ENCODE measurements at places on chromosomes 7 and 10.

- DNase-seq: no peak
These were observed 91.8 kb downstream of the ARHGAP12 start for GRCh38 chr10:31836569-31837406.

GRCh38 chr10:124946945-124947344, 5.0 kb downstream of the ZRANB1 start:
- no peak for DNase-seq

GRCh38 chr7:47991741-47992311, 12.4 kb upstream of the HUS1 start:
- peak; percentile 69 for DNase-seq

- DNase-seq: no peak
These were observed 45.4 kb downstream of the VIM start for GRCh38 chr10:17273403-17273802.

DNA sequence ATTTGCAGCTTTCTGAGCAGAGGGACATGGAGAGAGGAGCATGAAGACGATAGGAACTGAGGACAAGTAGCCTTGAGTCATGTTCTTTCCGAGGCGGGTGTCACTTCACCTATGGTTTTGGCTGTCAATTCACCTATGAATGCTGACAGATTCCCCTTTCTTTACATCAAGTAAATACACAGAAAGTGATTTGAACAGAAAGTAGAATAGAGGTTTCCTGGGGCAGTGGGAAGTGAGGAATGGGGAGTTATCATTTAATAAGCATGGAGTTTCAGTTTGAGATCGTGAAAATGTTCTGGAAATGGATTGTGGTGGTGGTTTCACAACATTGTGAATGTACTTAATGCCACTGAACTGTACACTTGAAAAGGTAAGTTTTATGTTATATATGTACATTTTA, 138.4 kb upstream of the MDFIC start:
- DNase-seq: no peak

GRCh38 chr10:60798031-60798430, 19.8 kb downstream of the CDK1 start:
- DNase-seq: no peak

- no peak for DNase-seq
These were observed 343.7 kb upstream of the SEMA3A start for GRCh38 chr7:84538268-84538667.

- DNase-seq: no peak
These were observed 115.5 kb upstream of the DKK1 start for GRCh38 chr10:52198540-52198939.

DNA sequence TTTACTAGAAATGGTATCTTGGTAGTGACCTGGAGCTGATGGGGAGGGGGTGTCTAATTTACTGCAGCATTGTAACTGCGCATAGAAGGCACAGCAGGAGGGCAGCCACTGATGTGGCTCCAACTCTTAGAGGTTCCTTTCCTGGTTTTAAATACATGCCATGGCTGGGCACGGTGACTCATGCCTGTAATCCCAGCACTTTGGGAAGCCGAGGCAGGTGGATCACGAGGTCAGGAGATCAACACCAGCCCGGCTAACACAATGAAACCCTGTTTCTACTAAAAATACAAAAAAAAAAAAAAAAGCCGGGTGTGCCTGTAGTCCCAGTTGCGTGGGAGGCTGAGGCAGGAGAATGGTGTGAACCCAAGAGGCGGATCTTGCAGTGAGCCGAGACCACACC, 19.2 kb upstream of the SEC61G start:
- DNase-seq: no peak

DNA sequence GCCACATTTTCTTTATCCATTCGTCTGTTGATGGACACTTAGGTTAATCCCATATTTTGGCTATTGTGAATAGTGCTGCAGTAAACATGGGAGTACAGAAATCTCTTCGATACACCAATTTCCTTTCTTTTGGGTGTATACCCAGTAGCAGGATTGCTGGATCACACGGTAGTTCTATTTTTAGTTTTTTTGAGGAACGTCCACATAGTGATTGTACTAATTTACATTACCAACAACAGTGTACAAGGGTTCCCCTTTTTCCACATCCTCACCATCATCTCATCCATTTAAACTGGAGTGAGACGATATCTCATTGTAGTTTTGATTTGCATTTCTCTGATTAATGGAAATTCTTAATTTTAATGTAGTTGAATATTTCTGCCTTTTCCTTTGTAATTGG, 19.3 kb downstream of the VKORC1L1 start:
- no peak for DNase-seq

- DNase-seq: no peak
These were observed 712.4 kb downstream of the GATA3 start for GRCh38 chr10:8766899-8767298.

- DNase-seq: no peak
These were observed 63.8 kb downstream of the BPGM start for GRCh38 chr7:134710511-134710853.

GRCh38 chr7:48035967-48036478, 680 bp downstream of the C7orf57 start:
- no peak for DNase-seq

GRCh38 chr10:129035052-129035827, 431.8 kb upstream of the MGMT start:
- DNase-seq: no peak

DNA sequence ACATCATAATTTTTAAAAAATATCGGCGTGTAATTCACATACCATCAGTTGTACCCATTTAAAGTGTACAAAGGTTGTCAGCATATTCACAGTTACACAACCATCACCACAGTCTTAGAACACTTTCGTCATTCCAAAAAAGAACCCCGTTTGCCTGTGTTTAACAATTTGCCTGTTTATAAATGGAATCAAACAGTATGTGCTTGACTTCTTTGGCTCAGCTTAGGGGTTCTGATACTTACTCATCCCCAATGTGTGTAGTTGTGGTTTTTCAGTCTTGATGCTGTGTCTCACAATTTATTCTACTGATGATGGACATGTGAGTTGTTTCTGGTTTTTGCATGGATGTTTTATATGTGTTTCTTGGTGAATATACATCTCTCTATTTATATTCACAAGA, 50.0 kb downstream of the PRPF18 start:
- no peak for DNase-seq

GRCh38 chr10:21528236-21529031, 3.0 kb upstream of the SKIDA1 start:
- no peak for DNase-seq

DNA sequence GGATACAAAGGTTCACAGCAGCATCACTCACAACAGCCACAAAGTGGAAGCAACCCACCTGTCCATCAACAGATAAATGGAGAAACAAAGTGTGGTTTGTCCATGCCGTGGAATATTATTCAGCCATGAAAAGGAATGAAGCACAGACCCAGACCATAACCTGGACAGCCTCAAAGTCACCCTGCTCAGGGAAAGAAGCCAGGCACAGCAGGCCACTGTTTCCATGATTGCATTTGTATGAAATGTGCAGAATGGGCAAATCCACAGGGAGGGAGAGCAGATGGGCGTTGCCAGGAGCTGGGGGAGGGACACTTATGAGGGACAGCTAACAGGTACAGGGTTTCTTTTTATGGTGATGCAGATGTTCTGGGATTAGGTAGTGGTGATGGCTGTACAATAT, 30.3 kb downstream of the FOXL3 start:
- DNase-seq: no peak

GRCh38 chr10:27134371-27134770, 19.8 kb downstream of the YME1L1 start:
- no peak for DNase-seq

DNA sequence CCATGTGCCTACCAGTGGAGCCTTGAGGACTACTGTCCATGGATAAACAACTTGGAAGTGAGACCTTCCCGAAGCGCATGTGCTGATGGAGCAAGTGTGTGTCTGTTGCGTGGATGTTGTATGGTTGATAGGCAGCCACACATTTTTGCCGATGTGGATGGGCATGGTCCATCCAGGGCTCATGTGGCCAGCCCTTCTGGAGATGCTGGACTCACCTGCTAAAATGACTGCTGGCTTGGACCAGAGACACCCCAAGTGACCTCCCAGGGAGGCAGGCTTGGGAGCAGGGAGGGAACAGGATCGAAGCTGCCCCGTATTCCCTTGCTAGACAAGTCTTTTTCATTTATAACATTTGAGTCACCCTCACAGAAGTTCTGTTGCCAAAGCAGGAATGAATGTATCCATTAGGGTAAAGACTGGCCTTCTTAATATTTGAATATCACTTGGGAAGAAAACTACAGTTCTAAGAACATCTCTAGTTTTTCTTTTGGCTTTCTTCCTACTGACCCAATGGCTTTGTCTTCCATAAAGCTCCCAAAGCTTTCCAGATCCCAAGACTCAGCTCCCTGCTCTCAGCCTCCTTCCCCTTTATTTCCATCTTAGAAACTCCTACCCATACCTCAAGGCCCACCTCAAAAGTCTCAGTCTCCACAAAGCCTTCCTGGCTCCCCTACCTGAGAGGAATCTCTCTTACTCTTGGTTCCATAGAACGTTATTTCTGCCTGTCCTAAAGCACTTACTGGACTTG, 3.0 kb downstream of the PTPRE start:
- DNase-seq: no peak

DNA sequence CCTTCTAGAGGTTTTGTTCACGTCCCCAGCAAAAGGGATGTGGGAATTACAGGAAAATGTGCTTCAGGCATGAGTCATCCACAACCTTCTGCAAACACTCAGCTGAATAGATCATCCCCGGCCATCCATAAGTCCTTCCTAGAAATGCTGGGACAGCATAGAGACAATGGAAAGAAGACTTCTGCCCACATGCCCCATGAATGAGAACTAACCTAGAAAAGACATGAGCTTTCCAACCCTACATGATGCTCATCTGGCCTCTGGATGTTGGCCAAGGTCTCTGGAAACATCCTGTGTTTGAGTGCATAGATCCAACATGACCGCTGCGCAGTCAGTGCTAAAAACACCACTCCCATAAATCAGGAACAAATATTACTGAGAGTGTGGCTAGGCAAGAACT, 277.5 kb downstream of the PLXNA4 start:
- DNase-seq: no peak

GRCh38 chr10:97822261-97822687, 27.4 kb upstream of the GOLGA7B start:
- DNase-seq: no peak

- DNase-seq: no peak
These were observed 64.9 kb downstream of the CREM start for GRCh38 chr10:35191523-35191922.

- DNase-seq: no peak
These were observed 348.1 kb downstream of the GATA3 start for GRCh38 chr10:8402576-8402975.

- no peak for DNase-seq
These were observed 37.8 kb upstream of the SEM1 start for GRCh38 chr7:96747418-96747940.

DNA sequence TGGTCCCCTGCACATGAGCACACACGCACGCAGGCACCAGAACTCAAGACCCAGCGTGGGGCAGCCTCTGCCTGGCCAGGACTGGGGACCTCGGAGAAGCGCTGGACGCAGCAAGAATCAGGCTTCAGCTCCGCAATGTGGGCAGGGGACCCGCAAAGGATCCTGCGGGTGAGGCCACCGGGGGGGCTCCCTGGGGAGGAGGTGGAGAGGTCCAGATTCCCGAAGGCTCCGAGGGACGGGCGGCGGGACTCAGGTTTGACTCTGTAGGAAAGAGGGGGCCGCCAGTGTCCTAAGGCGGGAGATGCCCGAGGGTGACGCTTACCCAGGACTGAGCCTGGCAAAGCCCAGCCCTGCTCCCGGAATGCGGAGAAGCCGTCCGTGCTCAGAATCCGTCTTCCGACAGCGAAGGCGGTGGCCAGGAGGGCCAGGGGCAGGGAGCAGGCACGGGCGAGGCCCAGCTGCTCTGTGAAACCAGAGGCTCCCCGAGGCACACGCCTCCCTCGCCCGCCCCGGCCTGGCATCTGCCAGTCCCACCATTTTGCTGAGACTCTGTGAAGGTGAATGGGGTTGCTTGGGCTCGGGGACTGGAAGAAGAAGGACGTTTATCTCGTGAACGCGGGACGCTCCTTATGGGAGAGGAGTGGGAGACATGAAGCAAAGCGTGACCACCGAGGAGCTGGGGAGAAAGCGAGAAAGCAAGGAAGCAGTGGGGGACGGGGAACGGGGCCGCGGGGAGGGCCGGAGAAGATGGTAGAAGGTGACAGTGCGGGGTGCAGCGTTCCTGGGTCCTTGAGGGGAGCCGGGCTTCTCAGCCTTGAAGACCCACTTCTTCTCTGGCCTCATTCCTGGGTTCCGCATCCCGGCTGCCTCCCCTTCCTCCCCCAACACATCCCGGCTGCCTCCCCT, 489.2 kb downstream of the PTPRN2 start:
- DNase-seq: no peak

DNA sequence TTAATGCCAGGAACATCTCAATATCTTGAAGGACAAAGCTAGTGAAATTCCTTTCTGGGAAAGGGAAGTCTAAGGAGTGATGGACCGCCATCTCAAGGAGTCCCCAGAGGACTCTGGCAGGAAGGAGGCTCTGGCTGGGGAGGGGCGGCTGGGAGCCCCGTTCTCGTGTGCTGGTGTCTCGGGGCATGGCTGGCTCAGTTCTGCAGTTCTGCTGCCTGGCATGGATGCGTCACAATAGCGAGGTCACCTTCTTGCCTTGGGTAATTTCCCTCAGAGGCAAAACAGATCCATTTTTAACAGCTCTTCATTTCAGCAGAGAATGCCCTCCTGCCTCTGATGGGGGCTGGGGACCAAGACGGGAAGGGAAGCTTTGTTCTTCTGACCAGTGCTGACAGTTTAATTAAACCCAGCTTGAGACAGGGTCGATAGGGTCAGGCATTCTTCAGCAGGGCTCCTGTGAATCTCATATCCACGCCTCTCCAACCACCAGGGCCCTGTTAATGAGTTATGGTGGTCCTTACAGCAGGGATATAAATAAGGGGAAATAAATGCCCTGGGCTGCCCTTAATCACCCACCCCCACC, 35.7 kb downstream of the SLIT1 start:
- no peak for DNase-seq

GRCh38 chr7:138785587-138786437, 12.0 kb upstream of the TMEM213 start:
- DNase-seq: no peak

DNA sequence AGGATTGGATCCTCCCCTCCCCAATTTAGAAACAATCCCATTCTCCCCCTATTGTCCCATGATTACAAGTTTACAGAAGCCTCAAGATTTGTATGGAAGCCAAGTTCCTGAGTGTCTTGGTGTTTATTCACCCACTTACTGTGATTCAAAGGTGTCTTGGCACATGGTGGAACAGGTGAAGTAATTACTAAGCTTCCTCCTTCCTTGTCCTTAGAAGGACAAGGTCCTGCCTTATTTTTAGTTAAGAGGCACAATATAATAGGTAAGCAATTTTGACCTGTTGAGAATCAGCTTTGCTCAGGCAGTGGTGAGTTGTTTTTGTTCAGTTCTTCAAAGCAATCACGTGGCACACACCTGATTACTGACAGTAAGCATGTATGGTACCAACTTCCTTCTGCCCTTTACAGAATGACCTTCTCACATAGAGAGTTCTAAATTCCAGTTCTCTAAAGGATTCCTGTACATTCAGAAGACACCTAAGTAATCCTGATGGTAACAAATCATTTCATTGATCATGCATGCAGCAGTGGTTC, 60.7 kb upstream of the SLC13A1 start:
- DNase-seq: no peak
